ENCODE measurements at places on chromosomes 5 and 9.

DNA sequence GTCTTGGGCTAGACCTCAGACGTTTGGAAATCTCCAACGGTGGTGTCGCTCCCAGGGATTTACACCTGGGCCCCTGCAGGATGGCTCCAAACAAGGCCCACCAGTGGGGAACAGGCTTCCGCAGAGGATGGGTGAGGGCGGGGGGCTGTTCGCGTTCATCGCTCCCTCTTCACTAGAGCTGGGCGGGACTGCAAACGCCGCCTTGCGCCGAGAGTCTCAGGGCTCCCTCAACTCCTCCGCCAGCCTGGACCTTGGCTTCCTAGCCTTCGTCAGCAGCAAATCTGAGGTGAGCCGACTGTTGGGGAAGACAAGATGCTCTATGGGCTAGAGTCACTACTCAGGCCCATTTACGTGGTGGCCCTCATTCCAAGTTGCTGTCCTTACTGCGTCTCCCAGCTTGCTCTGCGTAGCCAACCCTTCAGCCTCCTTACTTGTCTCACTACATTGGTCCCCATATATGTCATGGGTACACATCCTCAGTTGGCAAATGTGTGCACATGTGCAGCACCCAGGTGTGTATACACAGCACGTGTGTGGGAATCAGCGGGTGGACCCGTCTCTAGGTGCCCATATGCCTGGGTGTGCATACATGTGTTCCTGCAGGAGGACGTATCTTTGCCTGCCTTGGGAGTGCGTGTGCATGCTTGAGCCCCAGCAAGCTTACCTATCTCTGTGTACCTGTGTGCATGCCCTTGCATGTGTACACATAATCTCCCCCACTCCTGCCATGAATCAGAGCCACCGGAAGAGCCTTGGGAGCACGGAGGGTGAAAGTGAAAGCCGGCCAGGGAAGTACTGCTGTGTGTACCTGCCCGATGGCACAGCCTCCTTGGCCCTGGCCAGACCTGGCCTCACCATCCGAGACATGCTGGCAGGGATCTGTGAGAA lies 10.5 kb downstream of the RGS14 start:
- DNase-seq: no peak

DNA sequence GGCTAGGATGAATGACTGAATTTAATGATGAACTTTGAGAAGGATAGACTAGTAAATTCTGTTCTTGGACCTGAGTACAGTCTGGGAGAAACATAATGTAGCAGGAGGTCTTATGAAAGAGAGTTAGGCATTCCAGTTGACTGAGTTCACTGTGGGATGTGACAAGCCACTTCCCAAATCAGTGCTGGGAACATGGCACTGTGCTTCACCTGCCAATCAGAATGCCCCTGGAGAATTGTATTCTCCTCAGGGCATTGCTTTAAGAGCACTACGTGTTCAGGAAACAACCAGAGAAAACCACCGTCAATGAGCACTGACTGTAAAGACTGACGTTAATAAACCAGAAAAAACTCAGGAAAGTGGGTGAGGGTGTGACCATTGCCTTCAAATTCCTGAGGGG lies 1.2 kb downstream of the CCDC107 start:
- no peak for DNase-seq

- DNase-seq: no peak
Measured at GRCh38 chr5:124631874-124632550, 114.4 kb downstream of the ZNF608 start.

DNA sequence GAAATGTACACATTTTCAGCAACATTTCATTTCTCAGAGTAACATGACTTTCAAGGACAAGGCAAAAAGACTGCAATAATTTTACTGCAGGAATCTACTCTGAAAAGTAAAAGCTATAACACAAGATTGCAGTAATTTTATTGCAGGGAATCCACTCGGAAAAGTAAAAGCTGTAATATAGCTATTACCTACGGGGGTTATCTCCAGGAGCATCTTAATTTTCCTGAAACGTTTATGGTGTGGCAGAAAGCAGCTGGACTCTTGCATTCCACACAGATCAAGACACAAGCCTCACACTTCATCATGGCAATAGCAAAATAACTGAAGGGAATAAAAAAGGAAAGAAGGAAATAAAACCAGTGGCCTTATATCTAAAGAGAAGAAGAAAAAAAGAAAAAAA lies 171.2 kb downstream of the TSSK1B start:
- DNase-seq: no peak

- DNase-seq: no peak
Measured at GRCh38 chr9:127768698-127769097, 9.8 kb downstream of the SH2D3C start.

DNA sequence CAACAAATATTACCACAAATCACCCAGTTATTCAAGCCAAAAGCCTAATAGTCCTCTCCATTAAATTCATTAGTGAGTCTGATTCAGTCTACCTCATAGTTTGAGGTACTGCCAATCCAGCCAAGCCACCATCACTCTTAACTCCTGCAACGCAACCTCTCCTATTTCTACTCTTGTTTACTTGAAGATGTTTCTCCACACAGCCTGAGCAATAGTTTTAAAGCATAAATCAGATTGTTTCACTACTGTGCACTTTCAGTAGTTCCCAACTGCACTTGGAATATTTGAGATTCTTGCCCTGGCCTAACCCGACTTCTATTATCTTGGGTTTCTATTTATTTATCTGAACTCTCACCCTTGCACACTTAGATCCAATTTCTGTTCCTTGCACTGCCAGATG lies 85.5 kb downstream of the YIPF5 start:
- DNase-seq: no peak

- DNase-seq: no peak
Measured at GRCh38 chr5:76074487-76075065, 8.6 kb upstream of the SV2C start.

- DNase-seq: no peak
Measured at GRCh38 chr9:86665416-86665815, 281.9 kb downstream of the GAS1 start.

DNA sequence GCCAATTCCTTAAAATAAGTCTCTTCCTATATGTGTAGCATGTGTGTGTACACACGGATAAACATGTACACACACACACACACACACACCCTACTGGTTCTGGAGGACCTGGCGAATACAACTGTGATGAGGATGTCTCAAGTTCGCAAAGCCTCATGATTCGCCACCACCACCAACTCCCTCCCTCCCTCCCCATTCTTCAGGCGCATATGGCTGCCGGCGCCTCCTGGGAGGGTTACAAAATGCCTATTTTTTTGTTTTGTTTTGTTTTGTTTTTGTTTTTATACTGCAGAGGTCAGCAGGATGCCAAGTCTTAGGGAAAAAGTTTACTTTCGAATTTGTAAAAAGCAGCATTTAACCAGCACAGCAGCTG lies 88.0 kb downstream of the DAP start:
- DNase-seq: no peak
